ENCODE measurements at places on chromosomes 12 and 14.
A peak's percentile ranks its signal among the peaks of the same experiment; 100 is the strongest.

- DNase-seq, result no peak
Measured at GRCh38 chr12:113050795-113051194, 5.7 kb upstream of the DTX1 start.

DNA sequence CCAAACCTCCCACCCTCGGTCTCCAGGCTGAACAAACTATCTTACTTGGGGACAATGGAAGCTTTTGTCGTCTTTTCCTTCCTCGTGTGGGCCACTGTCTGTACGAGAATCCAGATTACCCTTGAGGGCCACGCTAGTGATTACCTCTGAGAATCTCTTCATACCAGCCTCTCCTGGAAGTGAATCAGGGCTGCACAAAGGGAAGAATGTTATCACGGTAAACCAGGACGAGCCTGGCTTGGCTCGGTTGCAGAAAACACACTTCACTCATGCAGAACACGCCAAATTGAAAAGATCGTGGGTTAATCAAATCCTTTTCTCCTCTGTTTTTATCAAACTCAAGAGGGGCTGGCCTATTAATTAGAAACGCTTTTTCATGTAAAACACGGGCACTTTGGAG, 51.6 kb upstream of the MYL2 start:
- no peak for DNase-seq

- DNase-seq, result no peak
Measured at GRCh38 chr12:16564675-16565074, 41.3 kb downstream of the LMO3 start.

DNA sequence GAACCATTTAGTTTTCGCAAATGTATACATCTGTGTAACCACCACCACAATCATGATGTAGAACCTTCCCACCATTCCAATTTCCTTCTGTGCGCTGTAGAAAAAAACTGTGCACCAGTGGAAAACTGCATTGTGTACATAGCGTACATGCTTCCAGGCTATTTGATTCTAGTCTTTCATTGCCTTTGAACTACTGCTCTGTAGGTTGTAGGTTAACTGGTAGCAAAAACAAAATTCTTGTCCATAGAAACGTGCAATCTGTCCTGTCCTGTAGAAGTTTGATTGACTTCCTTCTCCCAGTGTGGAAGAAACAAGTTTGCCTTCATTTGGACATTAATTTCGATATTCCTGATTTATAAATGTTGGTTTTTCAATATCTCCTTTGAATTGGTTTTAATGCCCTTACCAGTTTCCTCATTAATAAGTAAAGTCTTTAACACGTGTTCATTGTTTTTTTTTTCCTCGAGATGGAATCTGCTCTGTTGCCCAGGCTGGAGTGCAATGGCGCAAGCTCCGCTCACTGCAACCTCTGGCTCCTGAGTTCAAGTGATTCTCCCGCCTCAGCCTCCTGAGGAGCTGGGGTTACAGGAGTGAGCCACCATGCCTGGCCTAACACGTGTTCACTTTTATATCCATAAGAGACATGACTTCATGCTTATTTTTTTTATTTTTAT, 3.6 kb upstream of the ISM2 start:
- DNase-seq, result no peak

DNA sequence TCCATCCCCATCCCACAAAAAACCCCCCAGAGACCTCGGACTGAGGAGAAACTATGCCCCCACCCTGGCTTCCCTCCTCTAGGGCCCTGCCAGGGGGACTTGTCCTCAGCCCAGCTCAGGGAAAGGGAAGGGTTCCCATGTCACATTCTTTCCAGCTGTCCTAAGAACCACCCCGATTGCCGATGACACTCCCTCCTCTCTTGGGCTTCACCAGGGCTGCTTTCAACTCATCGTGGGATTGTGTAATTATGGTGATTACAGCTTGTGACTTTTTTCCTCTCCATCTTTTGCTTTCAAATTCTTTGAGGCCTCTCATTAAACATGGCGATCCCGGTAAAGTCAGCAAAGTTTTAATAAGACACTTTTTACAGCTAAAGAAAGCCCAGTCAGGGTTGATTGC, 344.0 kb downstream of the DPF3 start:
- no peak for DNase-seq

GRCh38 chr14:30520536-30520935, 38.4 kb upstream of the G2E3 start:
- DNase-seq, result no peak

GRCh38 chr12:597926-598568, 65.2 kb downstream of the NINJ2 start:
- no peak for DNase-seq

DNA sequence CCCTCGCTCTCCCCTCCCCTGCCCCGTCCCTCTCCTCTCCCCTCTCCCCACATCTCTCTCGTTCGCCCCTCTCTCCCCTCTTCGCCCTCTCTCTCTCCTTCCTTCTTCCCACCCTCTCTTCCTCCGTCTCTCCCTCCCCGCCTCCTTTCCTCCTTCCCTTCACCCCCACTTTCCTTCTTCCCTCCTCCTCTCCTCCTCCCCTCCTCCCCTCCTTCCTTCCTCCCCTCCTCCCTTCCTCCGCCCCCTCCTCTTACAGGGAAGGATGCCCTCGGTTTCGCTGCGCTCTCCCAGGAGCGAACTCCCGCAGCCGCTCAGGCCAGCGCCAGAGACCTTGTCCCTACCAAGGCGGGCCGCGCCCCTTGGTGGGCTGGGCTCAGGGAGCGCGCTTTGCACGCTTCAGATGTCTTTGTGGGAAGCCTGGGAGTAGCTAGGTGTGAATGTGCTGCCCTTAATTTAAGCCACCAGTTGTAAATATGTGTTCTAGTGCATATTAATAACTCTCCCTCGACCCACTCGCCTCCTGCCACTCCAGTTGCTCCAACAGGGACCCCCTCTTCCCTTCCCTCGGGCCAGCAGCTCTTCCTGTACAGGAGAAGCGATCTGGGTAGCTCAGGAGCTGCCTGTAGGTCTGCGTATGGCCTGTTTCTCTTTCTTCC, 13.3 kb upstream of the MAP3K9 start:
- DNase-seq, result no peak

DNA sequence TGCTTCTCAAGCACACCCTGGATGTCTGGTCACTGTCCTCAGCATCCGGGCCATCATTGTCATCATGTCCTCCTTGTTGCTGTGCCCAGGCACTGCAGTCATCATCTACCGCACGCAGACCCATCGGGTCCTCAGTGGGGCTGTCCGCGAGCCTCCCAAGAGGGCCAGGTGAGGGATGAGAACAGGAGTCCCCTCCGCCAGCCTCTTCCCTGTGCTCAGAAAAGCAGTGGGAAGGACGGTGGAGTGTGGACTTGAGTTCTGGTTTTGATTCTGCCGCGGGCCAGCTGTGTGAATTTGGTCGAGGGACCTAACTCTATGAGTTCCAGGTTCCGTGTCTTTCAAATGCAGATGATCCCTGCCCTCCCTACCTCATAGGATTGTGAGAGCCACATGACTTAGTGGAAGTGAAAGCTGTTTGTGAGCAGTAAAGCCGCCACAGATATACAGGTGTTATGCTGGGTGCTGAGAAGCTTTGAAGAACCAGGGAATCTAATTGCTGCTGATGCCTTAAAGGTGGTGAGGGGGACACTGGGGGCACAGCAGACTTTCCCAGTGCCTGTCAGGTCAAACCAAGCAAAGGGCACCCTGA, 122.9 kb upstream of the RAP1B start:
- DNase-seq, result no peak

DNA sequence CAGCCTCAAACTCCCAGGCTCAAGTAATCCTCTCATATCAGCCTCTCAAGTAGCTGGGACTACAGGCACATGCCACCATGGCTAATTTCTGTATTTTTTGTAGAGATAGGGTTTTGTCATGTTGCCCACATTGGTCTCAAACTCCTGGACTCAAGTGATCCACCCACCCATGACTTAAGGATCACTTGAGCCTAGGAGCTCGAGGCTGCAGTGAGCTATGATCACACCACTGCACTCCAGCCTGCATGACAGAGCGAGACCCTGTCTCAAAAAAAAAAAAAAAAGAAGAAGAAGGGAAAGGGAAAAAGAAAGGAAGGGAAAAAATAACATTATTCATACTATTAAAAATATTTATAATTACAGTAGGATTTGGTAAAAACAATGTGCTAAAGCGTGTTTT, 19.2 kb downstream of the EPS8 start:
- no peak for DNase-seq

- no peak for DNase-seq
Measured at GRCh38 chr14:99205086-99205688, 66.8 kb downstream of the BCL11B start.

DNA sequence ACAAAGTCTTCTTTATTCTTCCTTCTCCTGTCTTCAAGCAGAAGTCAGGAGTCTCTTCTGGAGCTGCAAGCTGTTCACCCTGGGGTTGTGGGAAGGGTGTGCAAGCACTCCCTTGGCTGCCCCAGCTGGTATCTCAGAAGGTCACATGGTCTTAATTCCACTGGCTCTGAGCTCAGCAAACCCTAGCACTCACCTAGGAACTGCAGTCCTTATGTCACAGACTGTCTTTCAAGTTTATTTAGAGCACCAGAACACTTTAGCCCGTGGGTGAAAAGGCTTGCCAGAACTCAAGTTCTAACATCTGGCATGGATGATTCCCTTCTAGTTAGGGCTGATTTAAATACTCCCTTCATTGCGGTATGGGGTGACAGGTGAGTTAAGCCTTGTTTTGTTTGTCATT, 379.0 kb downstream of the CCER1 start:
- DNase-seq, result no peak

- DNase-seq, result no peak
Measured at GRCh38 chr14:20118795-20119194, 8.3 kb downstream of the OR4K17 start.

GRCh38 chr14:24481622-24482324, 26.3 kb downstream of the CMA1 start:
- peak; percentile 11 for DNase-seq

GRCh38 chr12:20592556-20592955, 102.6 kb upstream of the SLCO1C1 start:
- no peak for DNase-seq

- DNase-seq, result no peak
Measured at GRCh38 chr12:46184798-46185595, 83.8 kb downstream of the SLC38A1 start.

- peak; percentile 82 for DNase-seq
Measured at GRCh38 chr14:35406506-35407305, 2.2 kb upstream of the NFKBIA start.

All from fibroblast of the aortic adventitia (primary cell).